Ovary (tissue), 10 donors: ENCODE measurements at places on chromosomes 12 and 14. TPM values are rescaled to one million over a fixed set of nuclear protein-coding genes. Genes with fewer than 3 reads are reported as not detected.

GRCh38 chr14:69877492-69877891 lies 1.7 kb upstream of the SMOC1 start:
- no peak overlapping the region for H3K4me3 ChIP-seq
- H3K27me3 ChIP-seq = no peaks in the 10 kb centered on the region
- no peaks in the 10 kb centered on the region for H3K4me1 ChIP-seq
- no peak for DNase-seq

DNA sequence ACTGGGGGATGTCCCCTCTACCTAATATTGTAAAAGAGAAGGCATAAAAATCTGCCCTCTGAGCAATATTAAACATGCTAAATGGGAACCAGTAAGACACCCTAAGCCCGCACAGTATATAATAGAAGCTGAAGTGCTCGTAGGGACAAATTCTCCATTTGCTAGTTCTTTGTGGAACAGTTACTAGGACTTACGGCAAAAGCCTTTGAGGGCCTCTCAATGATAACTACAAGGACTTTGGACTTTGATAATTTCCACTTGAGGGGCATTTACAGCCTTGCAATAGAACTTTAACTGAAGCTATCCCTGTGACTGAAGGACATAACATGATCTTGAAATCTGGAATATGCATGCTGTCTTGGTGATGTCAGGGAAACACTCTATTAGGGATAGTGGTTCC lies 111.5 kb upstream of the IFNG-AS1 start:
- DNase-seq = no peak
- H3K4me1 ChIP-seq = no peaks in the 10 kb centered on the region
- no peak overlapping the region for H3K4me3 ChIP-seq
- no peaks in the 10 kb centered on the region for H3K36me3 ChIP-seq
- no peaks in the 10 kb centered on the region for H3K27me3 ChIP-seq

DNA sequence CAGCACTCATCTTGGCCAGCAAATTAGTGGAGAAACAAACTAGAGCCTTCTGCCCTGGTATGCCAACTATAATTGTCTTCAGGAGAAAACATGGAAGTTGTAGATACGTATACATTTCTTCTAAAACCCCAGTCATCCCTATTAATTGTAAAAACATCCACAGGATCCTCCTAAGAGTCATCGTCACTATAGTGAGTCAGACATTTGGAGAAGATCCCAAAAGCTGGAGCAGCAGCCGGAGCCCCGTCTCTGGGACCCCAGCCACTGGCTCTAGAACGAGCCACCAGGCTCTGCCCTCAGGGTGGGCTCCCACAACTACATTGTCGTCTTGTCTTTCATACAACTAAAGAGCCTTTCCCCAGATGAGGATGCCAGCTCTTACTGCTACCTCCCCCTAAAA lies 15.5 kb downstream of the PRKAB1 start:
- no peaks in the 10 kb centered on the region for H3K36me3 ChIP-seq
- H3K4me3 ChIP-seq = no peak overlapping the region
- no peak for DNase-seq
- no peak overlapping the region for H3K27ac ChIP-seq

GRCh38 chr14:64604001-64604400 lies 54.2 kb downstream of the PPP1R36 start:
- no peaks in the 10 kb centered on the region for H3K36me3 ChIP-seq
- H3K4me3 ChIP-seq = no peak overlapping the region
- H3K27ac ChIP-seq = no peak overlapping the region
- no peaks in the 10 kb centered on the region for H3K4me1 ChIP-seq
- no peak for DNase-seq

DNA sequence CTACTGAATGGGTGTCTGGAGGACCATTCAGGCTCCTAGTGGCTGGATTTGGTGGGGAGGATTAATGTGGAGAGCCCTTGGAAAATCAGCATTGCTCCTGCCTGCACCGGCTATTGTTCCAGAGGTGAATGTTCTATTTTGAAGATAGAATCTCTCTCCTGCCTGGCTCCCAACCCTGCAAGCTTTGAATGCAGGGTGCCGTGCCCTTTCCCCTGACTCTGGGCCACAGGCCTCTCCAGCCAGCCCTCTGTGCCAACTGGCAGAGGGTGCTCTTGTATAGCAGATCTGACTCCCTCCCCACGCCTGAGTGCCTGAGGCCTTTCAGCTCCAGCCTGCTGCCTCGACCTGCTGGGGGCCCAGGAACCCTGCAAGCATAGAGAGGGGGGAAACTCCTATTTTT lies 106.8 kb downstream of the TMEM260 start:
- no peak overlapping the region for H3K4me3 ChIP-seq
- H3K36me3 ChIP-seq = no peaks in the 10 kb centered on the region
- H3K27me3 ChIP-seq = no peaks in the 10 kb centered on the region
- no peak for DNase-seq

DNA sequence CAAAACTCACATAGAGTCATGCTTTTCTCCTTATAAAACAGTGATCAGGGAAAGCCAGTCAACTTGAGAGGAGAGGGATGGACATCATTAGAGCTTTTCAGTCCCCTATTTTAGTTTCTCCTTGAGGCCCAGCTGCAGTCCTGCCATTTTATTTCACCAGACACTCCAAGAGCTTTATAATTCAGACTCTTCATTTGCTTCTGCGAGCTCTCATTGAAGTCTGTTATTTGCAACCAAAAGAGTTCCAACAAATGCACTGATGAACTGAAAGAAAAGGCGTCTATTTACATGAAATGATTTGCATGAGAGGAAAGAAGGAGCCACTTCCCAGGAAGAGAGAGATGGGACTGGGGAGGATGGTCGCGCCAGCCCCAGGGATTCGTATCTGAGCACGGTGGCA lies 86.8 kb downstream of the NDUFA12 start:
- H3K27me3 ChIP-seq = no peaks in the 10 kb centered on the region
- H3K27ac ChIP-seq = no peak overlapping the region

GRCh38 chr12:71282020-71282419 lies 124.2 kb upstream of the TSPAN8 start:
- no peaks in the 10 kb centered on the region for H3K36me3 ChIP-seq
- no peaks in the 10 kb centered on the region for H3K27me3 ChIP-seq
- no peaks in the 10 kb centered on the region for H3K4me1 ChIP-seq
- H3K27ac ChIP-seq = no peak overlapping the region
- DNase-seq = no peak
- H3K4me3 ChIP-seq = no peak overlapping the region

DNA sequence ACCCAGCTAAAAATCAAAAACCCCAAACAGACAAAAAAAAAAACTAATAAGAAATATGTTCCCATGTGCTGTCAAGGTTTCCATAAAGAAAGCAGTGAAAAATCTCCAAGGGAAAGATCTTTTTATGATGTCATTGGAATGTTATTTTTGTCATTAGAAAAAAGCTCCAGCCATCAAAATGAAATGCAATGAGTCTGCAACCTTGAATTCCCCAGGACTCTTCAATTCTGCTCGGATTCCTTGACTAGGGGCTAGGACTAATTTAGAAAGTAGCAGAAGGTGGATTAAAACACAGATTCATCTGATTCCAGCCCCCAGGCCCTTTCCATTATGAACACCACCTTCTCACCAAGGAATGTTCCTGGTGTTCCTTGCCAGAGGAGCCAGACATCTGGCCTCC lies 6.0 kb upstream of the PCNX1 start:
- no peak overlapping the region for H3K27ac ChIP-seq
- no peaks in the 10 kb centered on the region for H3K36me3 ChIP-seq
- H3K27me3 ChIP-seq = no peaks in the 10 kb centered on the region
- H3K4me1 ChIP-seq = peaks cover 12% of the 10 kb centered on the region
- no peak for DNase-seq

DNA sequence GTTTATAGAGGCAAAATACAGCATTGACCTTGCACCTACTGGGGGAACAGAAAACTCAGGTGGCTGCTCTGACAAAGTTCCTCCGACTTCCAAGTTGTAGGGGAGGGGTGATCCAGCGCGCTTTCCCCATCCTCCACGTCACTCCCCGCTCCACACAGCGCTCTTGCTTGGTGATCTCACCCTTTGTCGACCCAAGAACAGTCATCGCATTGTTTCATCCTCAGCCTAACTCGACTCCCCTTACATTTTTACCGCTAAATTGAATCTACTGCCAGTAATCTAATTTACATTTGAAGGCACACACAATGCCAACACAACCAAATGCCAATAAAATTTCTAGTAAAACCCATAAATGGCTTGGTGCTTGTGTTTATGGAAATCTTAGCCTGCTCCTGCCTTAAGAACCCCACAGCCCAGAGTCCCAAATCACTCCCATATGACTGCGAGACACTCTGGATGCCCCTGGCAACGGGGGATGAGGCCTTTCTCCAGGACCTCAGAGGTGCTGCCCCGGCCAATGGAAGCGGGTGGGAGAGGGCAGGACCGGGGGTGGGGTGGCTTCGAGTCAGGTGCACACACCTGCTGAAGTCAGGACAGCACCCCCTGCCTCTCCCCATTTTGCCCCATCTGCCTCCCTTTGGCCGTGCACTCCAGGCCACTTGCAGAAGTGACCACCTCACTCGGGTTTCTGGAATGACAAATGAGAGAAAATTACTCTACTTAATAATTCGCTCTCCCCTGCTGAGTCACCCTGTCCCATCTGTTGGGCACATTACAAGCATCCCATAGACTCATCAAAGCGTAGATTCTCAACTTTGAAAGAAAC lies 98.2 kb upstream of the GSC start:
- H3K27ac ChIP-seq = no peak overlapping the region
- DNase-seq = no peak
- no peak overlapping the region for H3K4me3 ChIP-seq
- no peaks in the 10 kb centered on the region for H3K27me3 ChIP-seq
- no peaks in the 10 kb centered on the region for H3K4me1 ChIP-seq

- H3K4me3 ChIP-seq = no peak overlapping the region
- no peak overlapping the region for H3K27ac ChIP-seq
- DNase-seq = no peak
Observed at GRCh38 chr12:14283489-14284144, 81.9 kb upstream of the ATF7IP start.

DNA sequence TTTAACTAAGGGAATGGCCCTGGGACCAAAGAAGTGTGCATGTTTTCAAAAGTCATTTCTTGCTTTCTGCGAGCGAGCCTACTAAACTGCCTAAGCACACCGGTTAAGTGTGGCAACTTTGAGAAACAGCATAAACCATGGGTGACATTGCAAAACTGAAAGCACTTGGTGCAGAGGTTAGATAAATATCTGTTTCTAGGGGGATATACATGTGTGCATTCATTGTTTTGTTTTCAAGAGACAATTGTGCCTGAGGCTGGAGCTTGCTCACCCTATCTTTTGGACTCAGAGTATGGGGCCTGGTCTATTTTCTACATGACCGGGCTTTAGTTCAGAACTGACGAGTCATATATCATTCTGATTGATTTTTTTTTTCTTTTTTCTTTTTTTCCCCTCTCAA lies 923.4 kb downstream of the NRXN3 start:
- H3K4me1 ChIP-seq = no peaks in the 10 kb centered on the region
- H3K36me3 ChIP-seq = no peaks in the 10 kb centered on the region
- H3K4me3 ChIP-seq = no peak overlapping the region

DNA sequence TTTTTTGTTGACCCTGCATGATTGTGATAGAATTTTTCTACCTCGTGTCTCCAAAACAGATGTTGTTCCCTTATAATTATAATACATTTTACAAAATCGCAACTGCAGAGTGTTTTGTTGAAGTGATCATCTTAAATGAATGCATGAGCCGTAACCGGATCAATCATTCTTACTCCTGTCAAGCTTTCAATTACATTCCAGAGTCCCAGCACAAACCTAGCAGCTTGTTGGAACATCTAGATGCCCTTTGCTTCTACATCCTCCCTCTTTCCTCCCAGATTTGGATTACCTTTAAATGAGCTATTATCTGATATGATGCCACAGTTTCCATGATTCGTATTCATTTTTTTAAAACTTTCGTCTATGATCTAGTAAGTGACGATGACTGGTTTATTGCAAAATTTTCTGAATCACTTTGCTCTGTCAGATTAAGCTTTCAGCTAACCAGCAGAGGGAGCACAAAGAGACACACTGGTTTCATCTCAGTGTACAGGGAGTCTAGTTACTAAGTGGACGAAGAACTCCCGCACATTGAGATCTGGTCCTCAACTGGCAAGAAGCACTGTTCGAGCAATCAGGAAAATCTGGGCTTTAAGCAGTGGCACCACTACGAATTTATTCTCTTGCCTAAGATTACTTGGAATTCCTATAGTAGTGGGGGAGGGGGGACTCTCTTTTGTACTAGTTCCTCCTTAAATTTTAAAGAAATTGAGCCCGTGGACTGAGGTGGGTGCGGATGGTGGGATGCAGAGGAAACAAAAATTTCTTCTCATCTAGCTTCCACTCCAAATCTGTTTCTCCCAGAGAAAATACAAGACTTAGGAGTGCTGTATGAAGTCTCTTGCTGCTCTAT lies 40.9 kb downstream of the TSHR start:
- H3K27me3 ChIP-seq = no peaks in the 10 kb centered on the region
- peak; percentile 9 for DNase-seq
- H3K27ac ChIP-seq = no peak overlapping the region
- no peak overlapping the region for H3K4me3 ChIP-seq

The DIO2 gene
- 0.52 TPM for total RNA-seq

GRCh38 chr14:90301668-90302090 lies 30.1 kb downstream of the NRDE2 start:
- H3K27ac ChIP-seq = peak overlapping the region; percentile 30
- no peaks in the 10 kb centered on the region for H3K36me3 ChIP-seq
- H3K4me3 ChIP-seq = no peak overlapping the region
- no peak for DNase-seq
- H3K4me1 ChIP-seq = peaks cover 7% of the 10 kb centered on the region

The GLS2 gene
- 3.2 TPM for total RNA-seq

DNA sequence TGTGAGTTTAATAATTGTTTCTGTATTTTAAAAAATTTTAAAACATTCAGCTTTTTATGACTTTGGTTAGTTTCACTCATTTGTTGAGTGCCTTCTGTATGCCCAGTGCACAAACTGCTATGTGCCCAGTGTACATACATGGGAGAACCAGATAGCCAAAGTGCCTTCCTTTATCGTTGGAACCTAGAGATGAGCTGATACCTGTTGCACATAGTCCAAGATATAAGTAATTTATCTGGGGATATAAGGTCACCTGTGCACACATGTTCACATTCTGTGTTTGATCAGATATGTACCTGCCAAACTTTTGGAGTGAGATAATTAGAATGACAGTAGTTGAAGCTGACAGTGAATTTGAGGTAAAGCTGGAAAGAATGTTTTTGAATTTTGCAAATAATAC lies 37.9 kb downstream of the RAB21 start:
- H3K36me3 ChIP-seq = no peaks in the 10 kb centered on the region
- no peak overlapping the region for H3K27ac ChIP-seq

DNA sequence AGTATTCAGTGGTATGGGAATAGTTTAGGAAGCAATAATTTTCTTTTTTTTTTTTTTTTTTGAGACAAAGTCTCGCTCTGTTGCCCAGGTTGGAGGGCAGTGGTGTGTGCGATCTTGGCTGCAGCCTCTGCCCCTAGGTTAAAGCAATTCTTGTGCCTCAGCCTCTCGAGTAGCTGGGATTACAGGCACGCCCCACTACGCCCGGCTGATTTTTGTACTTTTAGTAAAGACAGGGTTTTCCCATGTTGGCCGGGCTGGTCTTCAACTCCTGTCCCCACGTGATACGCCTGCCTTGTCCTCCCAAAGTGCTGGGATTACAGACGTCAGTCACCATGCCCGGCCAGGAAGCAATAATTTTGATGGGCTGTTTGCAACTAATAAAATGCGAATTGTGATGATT lies 62.1 kb downstream of the ATG14 start:
- no peak overlapping the region for H3K4me3 ChIP-seq
- H3K36me3 ChIP-seq = no peaks in the 10 kb centered on the region
- peaks cover 7% of the 10 kb centered on the region for H3K4me1 ChIP-seq
- H3K27ac ChIP-seq = no peak overlapping the region
